ENCODE measurements at places on chromosomes 2 and 18.
A peak's percentile ranks its signal among the peaks of the same experiment; 100 is the strongest.

DNA sequence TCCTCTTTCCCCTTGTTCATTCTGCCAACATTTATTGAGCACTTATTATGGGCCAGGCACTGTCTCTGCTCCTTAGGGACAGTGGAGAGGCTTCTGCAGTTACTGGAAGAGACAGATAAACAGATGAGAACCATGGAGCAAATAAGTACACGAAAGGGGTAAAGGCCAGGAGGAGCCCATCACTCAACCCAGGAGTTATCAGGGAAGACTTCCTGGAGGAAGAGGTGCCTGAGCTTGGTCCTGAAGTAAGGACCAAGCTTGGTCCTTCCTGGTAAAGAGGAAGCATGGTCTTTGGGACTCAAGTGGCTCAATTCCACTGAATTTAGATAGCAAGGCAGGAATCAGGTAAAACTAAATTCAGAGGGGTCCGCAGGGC is 1.7 kb downstream of the ACTG2 start:
- DNase-seq, result no peak

GRCh38 chr18:8657050-8657820 is 48.0 kb downstream of the RAB12 start:
- no peak for DNase-seq

GRCh38 chr2:8790739-8791162 is 46.7 kb downstream of the KIDINS220 start:
- no peak for DNase-seq

GRCh38 chr2:67510745-67511144 is 113.6 kb downstream of the ETAA1 start:
- DNase-seq, result no peak

DNA sequence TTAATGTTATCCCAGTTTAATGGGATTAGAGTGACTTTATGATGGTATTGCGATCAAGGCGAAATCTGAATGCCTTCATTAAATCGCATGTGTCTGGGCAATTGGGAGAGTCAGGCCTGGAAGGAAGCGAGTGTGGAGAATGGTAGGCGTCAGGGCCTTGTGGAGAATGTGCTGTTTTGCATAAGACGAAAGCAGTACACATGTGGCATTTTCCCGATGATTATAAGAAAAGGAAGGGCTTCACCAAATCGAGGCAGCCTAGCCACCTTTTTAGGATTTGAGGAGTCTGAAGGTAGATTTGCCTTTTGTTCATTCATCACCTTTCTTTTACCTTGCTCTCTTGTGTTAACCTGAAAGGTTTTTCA is 1.0 kb downstream of the ZNF532 start:
- no peak for DNase-seq

- DNase-seq, result peak; percentile 22
Observed at GRCh38 chr2:35410431-35411061, 945.0 kb upstream of the CRIM1 start.

GRCh38 chr2:69837533-69837932 is 8.1 kb downstream of the GMCL1 start:
- no peak for DNase-seq

- DNase-seq, result peak; percentile 44
Observed at GRCh38 chr18:63339920-63340484, 20.4 kb upstream of the BCL2 start.

GRCh38 chr2:219675221-219675620 is 47.8 kb downstream of the SLC4A3 start:
- DNase-seq, result no peak

DNA sequence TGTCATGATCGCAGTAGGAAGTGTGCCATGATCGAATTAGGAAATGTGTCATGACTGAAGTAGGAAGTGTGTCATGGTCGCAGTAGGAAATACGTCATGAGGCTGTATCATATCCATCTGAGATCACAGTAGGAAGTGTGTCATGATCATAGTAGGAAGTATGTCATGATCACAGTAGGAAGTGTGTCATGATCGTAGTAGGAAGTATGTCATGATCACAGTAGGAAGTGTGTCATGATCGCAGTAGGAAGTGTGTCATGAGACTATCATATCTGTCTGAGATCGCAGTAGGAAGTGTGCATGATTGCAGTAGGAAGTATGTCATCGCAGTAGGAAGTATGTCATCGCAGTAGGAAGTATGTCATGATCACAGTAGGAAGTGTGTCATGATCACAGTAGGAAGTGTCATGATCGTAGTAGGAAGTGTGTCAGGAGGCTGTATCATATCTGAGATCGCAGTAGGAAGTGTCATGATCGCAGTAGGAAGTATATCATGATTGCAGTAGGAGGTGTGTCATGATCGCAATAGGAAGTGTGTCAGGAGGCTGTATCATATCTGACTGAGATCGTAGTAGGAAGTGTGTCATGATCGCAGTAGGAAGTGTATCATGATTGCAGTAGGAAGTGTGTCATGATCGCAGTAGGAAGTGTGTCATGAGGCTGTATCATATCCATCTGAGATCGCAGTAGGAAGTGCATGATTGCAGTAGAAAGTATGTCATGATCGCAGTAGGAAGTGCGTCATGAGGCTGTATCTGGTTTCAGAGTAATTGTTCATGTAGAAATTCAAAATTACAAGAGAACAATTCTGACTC is 56.4 kb upstream of the NFATC1 start:
- no peak for DNase-seq

GRCh38 chr2:39411181-39411944 is 25.7 kb downstream of the MAP4K3 start:
- DNase-seq, result no peak

DNA sequence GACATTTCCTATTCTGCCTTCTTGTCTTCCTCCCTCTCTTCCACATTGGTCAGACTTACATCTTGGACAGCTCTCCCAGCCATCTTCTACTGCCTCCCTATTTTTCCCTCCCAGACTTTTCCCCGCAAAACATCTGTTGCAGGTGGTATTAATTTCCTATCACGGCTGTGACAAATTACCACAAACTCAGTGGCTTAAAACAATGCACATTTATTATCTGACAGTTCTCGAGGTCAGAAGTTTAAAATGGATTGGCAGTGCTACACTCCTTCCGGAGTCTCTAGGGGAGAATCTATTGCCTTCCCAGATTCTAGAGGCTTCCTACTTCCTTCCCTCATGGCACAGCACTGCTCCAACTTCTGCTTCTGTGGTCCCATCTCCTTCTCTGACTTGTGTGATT is 33.3 kb downstream of the STRADB start:
- DNase-seq, result no peak

GRCh38 chr2:109164311-109164710 is 35.3 kb downstream of the SH3RF3 start:
- DNase-seq, result no peak

GRCh38 chr2:54666131-54666633 is 57.3 kb upstream of the EML6 start:
- DNase-seq, result no peak

GRCh38 chr2:10919410-10919770 is 7.7 kb downstream of the KCNF1 start:
- no peak for DNase-seq

GRCh38 chr2:2085533-2085932 is 245.5 kb downstream of the MYT1L start:
- no peak for DNase-seq

DNA sequence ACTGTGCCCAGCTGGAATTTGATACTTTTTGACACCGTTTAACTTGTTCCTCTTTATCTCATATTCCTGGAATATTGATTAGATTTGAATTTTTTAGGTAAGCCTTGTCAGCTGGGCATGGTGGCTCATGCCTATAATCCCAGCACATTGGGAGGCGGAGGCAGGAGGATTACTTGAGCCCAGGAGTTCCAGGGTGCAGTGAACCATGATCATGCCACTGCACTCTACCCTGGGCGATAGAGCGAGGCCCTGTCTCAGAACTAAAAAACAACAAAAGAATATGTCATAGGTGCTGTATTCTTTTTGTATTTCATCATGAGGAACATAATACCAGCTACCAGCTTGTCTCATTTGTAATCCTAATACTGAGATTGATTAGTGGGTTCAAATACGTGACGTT is 90.3 kb downstream of the ZNF532 start:
- DNase-seq, result no peak

DNA sequence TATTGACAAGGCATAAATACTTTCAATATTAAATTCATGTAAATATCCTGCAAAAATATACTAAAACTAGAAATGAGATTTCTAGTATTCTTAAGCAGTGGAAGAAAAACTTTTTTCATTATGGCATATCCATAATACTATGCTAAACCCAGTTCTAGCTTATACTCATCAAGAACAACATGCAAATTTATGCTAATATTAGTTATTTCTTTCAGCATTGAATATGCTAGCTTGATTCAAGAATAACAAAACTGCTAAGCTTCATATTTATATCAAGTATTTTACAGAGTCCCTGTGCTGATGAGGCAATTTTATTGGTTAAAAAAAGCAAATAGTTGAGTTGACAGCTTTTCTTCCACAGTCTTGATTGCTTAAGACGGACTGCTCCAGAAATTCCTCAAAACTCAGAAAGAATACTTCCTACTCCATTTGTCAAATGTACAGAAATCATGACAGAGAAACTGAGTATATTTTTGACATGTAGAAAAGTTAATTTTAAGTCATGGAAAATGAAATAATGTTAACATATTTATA is 105.0 kb downstream of the PIGN start:
- no peak for DNase-seq

DNA sequence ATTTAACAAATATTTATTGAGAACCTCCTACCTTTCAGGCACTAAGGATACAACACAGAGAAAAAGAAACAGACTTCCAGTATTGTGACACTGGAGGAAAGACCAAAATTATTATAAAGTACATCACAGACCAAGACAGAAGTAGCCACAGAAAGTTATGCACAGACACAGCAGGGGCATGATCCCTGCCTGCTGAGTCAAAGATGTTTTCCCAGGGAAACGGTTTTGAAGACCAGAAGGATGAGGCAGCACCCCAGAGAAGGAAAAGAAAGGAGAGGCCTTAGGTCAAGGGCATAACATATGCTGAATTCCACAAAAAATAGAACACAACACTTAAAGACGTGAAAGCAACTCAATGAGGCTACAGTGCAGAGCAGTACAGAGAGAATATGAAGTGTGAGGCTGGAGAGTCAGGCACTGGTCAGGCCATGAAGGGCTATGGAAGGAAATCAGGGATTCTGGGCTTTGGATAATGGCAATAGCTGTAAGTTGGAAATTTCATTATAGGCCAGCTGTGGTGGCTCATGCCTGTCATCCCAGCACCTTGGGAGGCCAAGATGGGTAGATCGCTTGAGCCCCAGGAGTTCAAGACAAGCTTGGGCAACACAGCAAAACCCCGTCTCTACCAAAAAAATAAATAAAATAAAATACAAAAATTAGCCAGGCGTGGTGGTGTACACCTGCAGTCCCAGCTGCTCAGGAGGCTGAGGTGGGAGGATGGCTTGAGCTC is 8.2 kb downstream of the ADAM17 start:
- DNase-seq, result no peak

DNA sequence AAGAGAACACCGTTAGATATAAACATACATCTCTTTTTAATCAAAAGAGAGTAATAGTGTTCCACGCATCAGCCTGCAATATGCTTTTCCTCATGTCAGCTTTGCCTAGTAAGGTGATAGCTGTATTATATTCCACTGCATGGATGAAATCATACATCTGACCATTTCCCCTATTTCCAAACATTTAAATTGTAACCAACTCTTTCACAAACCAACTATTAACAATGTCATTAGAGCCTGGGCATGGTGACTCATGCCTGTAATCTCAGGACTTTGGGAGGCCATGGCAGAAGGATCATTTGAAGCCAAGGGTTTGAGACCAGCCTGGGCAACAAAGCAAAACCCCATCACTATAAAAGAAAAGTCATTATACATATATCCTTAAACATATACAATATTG is 284.8 kb downstream of the BCL11A start:
- no peak for DNase-seq

DNA sequence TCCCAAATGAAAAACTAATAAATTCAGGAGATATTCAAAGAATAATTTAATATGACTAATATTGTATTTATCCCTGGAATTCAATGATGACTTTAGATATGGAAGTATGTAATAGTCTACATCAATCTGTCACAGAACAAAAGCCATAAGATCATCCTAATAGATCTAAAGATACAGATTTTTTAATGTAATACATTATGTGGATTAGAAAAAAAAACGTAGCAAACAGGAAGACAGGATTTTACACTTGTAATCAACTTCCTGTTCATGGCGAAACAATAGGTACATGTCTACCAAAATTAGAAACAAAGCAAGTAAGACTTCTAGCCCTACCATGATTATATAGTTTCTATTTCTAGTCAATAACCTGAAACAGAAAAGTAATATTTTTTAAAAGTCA is 192.2 kb downstream of the TTC32 start:
- DNase-seq, result no peak

DNA sequence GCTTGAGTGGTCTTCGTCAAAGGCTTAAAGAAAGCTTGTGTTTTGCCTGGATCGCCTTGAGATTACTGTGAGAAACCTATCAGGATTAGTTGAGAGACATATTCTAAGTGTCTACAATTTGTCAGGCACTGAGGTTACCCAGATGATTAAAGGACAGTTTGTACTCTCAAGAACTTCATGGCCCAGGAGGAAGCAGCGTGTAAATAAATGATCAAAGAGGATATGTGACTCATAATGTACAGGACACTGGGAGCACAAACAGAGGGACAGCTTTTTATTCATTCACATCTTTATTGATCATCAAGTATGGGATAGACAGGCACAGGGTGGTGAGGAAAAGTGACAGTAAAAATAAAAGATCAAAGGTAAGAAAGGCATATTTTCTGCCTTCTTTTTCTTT is 152.6 kb upstream of the FSHR start:
- no peak for DNase-seq

- no peak for DNase-seq
Observed at GRCh38 chr2:157185476-157186227, 71.9 kb upstream of the GALNT5 start.

DNA sequence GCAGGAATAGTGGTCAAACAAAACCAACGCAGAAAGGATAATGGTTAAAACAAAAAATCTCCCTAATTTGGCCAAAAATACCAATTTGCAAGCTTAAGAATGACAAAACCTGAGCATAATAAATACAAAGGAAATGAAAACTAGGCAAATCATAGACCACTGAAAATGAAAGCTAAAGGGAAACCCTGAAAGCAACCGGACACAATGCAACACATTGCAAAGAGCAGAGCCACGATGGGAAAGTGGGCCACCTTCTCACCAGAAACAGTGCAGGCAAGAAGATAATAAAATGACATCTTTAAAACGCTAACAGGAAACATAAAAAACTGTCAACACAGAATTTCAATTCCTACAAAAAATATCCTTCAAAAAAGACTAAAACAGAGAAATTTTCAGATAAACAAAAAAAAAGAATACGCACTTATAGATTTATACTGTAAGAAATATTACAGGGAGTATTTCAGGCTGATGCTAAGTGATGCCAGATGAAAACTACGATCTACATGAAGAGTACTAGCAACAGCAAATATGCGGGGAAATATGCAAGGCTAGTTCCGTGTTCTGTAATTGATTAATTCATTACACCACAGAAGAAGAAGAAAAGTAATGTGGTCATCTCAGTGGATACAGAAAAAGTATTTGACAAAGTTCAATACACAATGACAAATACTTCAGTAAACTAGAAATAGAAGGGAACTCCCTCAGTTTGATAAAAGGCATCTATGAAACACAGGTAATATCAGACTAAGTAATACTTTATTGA is 239.5 kb downstream of the L3MBTL4 start:
- no peak for DNase-seq
